ENCODE measurements at places on chromosomes 6 and 20. TPM values are rescaled to one million over a fixed set of nuclear protein-coding genes. Genes with fewer than 3 reads are reported as not detected.

SNPH gene
- 4.4 TPM for total RNA-seq

ZFP64 gene
- total RNA-seq = 25.3 TPM

OPRM1 gene
- not detected for total RNA-seq

DEF6 gene
- 0.70 TPM for total RNA-seq

SLC32A1 gene
- not detected for total RNA-seq

Measured in pericardium fibroblast (primary cell).